ENCODE measurements at places on chromosomes 1 and 21.
A peak's percentile ranks its signal among the peaks of the same experiment; 100 is the strongest.

DNA sequence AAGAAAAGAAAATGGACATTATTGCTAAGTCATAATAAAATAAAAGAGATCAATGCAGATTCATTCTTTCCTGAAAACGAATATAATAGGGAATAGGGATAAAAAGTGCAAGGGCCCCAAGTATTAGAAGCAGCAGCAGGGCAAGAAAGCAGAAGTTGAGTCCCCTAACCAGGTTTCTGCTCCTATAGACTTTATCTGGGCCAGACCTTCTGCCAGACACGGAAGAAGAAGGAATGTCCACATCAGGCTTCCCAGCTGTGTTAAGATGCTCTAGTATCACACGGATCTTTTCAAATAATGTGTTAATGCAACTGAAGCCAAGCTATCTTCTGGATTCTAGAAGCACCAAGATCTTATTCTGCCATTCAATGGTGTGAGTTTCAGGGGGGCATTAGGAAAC is 26.9 kb downstream of the CD244 start:
- DNase-seq = no peak

DNA sequence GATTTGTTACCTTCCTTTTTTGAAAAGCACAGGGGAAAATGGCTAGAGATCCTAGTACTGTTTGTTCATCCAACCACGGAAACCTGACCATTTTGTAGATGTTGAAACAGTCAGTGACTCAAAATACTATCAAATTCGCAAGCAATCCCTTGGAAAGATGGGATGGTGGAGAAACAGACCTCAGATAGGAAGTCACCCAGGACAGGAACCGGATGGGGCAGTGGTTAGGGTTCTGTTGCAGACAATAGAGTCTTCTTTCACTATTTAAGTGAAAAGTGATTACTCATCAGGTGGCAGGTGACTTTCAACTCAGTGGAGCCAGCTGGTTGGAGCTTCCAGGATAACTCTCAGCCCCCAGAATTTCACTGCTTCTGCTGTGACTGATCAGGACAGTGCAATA is 17.0 kb downstream of the LHX4 start:
- DNase-seq = no peak

GRCh38 chr21:43302062-43302700 is 124.8 kb downstream of the SIK1 start:
- no peak for DNase-seq

GRCh38 chr1:214551436-214552173 is at the start of gene PTPN14:
Gene PTPN14, minus strand, starts transcription at chr1:214551602. Its CDS starts 86,799 bp downstream, at chr1:214464803.
- peak; percentile 97 for DNase-seq

DNA sequence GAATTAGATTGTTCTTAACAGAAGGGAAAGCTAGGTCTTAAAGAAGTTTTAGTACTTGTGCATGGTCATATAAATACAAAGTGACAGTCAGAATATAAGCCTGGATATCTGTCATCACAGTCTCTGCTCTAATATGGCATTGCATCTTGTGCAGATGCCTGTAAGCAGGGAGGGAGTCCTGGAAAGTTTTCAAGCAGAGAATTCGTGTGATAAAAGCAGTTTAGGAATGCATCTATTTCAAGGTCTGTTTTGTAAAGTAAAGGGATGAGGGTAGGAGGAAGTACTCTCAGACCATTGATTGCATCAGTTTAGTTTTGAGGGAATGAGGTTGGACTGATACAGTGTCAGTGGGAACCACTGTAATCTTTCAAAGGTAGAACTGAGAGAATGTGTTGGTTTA is 30.6 kb downstream of the IARS2 start:
- DNase-seq = no peak

DNA sequence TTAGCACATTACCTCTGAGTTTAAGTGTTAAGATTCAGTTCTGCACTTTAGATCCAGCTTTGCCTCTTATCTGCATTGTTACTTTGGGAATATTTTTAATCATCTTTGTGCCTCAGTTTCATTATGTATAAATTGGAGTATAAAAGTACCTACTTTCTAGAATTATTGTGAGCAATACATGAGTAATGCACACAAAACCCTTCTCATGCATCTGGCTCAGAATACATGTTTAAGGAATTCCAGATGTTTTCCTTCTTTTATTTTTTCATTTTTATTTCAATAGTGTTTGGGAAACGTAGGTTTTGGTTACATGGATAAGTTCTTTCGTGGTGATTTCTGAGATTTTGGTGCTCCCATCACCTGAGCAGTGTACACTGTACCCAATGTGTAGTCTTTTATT is 14.2 kb downstream of the C8A start:
- DNase-seq = no peak
